ENCODE measurements at places on chromosomes 2 and 18.

- DNase-seq: no peak
These were observed 57.9 kb upstream of the MSH2 start for GRCh38 chr2:47344890-47345589.

GRCh38 chr18:36711014-36711725 is 117.6 kb downstream of the TPGS2 start:
- no peak for DNase-seq

DNA sequence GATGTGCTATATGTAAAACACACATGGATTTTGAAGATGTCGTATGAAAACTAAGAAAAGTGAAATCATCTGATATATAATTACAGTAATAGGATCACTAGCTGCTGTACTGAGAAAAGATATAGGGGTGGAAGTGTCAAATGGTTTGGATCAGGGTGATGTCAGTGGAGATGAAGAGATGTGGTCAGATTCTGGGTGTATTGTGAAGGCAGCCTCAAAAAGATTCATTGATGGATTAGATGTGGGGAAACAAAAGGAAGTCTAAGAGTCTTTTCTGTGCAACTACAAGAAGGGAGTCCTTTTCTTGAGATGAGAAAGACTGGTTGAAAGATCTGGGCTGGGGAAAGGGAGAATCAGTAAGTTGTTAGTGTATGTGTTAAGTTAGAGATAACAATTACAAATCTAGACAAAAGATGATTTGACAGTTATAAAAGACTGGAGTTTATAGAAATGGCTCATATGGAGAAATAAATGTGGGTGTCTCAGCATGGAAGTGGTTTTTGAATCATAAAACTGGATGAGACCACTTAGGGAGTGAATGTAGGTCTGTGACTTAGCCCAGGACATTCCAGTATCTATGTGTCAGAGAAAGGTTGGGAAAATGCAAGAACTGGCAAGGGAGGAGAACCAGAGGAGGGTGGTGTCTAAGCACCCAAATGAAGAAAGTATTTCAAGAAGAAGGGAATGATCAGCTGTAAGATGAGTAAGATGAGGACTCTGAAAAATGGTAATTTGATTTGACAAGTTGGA is 347.4 kb downstream of the PARD3B start:
- DNase-seq: no peak

GRCh38 chr2:133459590-133459989 is 108.7 kb downstream of the NCKAP5 start:
- no peak for DNase-seq

GRCh38 chr2:220504938-220505503 is 877.6 kb downstream of the SLC4A3 start:
- no peak for DNase-seq

DNA sequence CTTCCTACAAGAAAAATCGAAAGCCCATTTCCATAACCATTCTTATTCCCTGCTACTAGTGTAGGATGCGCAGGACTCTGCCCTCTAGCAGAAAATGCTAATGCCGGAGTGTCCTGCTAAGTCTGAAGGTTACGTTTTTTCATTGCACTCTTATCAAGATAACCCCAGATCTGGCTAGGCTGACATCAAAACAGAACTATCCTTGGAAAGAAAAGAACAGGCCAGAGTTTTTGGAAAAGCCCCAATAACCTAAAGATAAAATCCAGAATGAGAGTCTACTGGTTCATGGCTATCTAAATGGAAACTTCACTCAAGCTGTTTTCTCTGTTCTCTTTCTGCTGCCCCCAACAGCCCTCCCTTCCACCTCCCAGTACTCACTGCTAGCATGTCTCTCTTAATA is 913 bp downstream of the RNF152 start:
- DNase-seq: no peak

DNA sequence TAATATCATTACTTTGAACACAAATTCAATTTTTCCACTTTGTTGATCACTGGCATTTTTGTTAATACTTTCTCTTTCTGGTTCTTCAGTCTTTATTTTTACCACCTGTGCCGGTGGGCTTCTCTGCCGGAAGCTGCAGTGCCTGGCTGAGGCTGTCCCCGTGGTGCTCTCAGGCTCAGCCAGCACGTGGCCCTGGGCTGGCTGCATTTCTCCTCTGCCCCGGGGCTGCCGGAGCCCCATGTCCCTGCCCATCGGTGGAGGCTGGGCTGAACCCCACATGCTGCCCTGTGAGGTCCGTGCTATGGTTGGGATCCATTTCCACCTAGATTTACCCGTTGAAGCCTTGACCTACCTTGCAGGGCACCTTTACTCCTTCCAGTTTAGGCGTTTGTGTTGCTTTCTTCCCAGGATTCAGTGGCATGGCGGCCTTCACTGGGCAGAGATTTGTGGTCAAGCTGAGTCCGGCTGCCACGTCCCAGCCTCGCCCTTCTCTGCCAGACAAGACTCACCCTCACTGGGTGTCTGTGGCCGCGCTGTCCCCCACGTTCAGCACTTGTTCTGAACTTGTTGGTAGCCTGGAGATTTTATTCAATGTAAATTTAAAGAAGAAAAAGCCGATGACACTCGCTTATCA is 12.8 kb upstream of the TMEM18 start:
- no peak for DNase-seq

DNA sequence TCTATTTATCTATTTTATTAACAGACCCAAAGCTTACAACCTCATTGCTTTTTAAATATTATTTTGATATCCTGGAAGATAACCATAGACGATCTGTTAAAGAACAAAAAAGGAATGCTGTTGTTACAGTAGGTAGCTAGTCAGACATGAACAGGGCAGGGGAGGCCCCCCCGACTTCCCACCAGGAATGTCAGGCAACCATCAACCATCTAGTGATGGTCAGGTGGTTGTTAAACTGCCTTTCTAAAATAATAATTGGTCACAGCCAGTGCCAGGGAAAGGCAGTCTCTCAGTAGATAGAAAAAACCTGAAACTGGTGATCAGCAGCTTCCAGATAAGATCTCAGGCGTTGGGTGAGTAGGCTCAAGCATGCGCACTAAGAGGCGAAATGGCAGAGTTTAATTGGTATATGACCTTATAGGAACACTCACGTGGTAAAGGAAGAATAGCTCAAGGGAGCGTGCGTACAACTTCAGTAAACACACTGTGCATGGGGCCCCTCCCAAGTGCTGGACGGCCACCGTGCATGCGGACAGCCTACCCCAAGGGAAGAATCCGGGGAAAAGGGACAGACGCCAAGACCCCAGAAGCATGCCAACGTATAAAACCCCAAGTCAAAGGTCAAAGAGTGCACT is 32.5 kb upstream of the CCL20 start:
- no peak for DNase-seq
